Neural crest cell (in vitro differentiated cells): ENCODE measurements at places on chromosomes 12 and 14. TPM values are rescaled to one million over a fixed set of nuclear protein-coding genes. Genes with fewer than 3 reads are reported as not detected.
A peak's percentile ranks its signal among the peaks of the same experiment; 100 is the strongest.

The GPD1 gene
- total RNA-seq, result 0.16 and 0.49 TPM in 2 replicates

The ZC2HC1C gene
- 1.3 and 1.9 TPM in 2 replicates for total RNA-seq

The JPH4 gene
- total RNA-seq, result 1.3 and 1.4 TPM in 2 replicates

The PLEKHG7 gene
- not detected in 2 replicates for total RNA-seq

- no peak for DNase-seq
- peaks cover 3% of the 10 kb centered on the region for H3K36me3 ChIP-seq
- no peaks in the 10 kb centered on the region for H3K27me3 ChIP-seq
- peaks cover 42% of the 10 kb centered on the region for H3K4me1 ChIP-seq
- H3K27ac ChIP-seq, result peak overlapping the region; percentile 8
These were observed 27.6 kb downstream of the TCTN1 start for GRCh38 chr12:110641521-110641920.

GRCh38 chr14:91366749-91367148 lies 50.9 kb downstream of the CCDC88C start:
- H3K4me3 ChIP-seq, result no peak overlapping the region
- no peak overlapping the region for H3K27ac ChIP-seq
- no peaks in the 10 kb centered on the region for H3K36me3 ChIP-seq
- H3K27me3 ChIP-seq, result no peaks in the 10 kb centered on the region

- H3K4me1 ChIP-seq, result peaks cover 8% of the 10 kb centered on the region
- H3K27me3 ChIP-seq, result peaks cover 91% of the 10 kb centered on the region
- H3K36me3 ChIP-seq, result no peaks in the 10 kb centered on the region
- H3K27ac ChIP-seq, result no peak overlapping the region
- no peak for DNase-seq
- no peak overlapping the region for H3K4me3 ChIP-seq
These were observed 6.6 kb upstream of the PTHLH start for GRCh38 chr12:27979145-27979544.

DNA sequence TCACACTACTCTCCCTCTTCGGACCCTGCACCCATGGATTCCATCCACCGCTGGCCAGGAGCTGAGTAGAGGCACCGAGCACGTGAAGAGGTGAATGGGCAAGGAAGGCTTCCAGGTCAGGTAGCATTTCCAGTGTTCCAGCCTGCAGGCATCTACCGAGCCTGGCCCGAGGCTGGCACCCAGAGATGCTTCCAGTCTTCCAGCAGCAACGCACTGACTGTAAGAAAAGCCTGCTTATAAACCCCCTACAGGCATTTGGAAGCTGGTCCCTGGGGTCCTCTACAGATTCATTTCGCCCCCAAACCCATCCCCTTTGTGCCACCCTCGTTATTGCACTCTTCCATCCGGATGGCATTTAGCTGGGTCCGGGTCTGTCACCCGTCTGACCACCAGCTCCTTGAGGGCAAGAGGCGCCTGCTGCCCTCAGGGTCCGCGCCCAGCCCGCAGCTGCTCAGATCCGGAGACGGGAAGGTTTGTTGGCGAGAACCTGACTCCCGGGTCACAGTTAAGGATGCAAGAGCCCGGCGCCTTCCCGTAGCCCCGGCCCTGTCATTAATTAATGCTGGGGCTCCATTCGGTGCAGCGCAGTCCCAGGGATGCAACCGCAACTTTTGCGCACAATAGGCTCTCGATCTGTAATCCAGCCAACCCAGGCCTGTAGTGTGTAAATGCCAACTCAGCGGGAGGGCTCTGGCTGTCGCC lies 614 bp upstream of the MARK3 start:
- no peaks in the 10 kb centered on the region for H3K36me3 ChIP-seq
- H3K4me1 ChIP-seq, result peaks cover 28% of the 10 kb centered on the region
- H3K27me3 ChIP-seq, result peaks cover 22% of the 10 kb centered on the region
- DNase-seq, result no peak
- peak overlapping the region; percentile 97 for H3K4me3 ChIP-seq

GRCh38 chr12:19030603-19031002 lies 98.9 kb upstream of the PLEKHA5 start:
- H3K4me1 ChIP-seq, result peaks cover 17% of the 10 kb centered on the region
- peaks cover 16% of the 10 kb centered on the region for H3K36me3 ChIP-seq
- no peaks in the 10 kb centered on the region for H3K27me3 ChIP-seq
- H3K27ac ChIP-seq, result no peak overlapping the region

The TAS2R50 gene
- total RNA-seq, result 1.0 and 1.3 TPM in 2 replicates

The EPYC gene
- not detected in 2 replicates for total RNA-seq

The KRT72 gene
- total RNA-seq, result not detected in 2 replicates

The DAO gene
- total RNA-seq, result not detected in 2 replicates

DNA sequence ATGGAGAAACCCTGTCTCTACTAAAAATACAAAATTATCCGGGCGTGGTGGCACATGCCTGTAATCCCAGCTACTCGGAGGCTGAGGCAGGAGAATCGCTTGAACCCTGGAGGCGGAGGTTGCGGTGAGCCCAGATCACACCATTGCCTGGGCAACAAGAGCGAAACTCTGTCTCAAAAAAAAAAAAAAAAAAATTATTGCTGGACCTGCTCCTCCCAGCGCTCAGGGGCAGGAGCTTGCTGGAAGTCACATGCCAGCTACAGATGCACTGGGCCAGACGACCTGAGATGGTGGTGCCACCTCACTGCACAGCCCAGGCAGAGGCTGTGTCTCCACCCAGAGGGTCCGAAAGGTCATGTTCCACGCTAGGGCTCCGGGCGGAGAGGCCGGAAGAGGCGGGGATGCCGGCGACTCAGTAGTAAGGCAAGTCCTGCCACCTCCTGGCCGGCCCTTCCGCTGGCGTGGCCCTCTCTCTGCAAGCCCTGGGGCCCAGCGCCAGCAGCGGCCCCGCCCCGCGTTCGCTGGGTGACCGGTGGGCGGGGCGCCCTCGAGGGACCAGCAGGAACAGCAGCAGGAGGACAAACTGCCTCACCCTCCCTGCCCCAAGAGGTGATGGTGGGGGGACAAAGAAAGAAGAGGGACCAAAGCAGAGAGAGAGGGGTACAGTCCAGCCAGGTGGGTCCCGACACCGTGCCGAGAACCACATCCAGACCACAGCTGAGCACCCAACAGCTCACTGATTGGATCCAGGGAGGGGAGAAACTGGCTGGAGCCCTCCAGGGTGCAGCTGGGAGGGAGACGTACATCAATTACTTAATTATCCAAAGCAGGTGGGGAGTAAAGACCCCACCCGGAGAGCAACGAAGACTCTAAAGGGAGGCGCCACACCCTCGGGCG lies 3.6 kb upstream of the RHOF start:
- H3K36me3 ChIP-seq, result peaks cover 18% of the 10 kb centered on the region
- H3K4me1 ChIP-seq, result peaks cover 58% of the 10 kb centered on the region
- peaks cover 45% of the 10 kb centered on the region for H3K27me3 ChIP-seq

DNA sequence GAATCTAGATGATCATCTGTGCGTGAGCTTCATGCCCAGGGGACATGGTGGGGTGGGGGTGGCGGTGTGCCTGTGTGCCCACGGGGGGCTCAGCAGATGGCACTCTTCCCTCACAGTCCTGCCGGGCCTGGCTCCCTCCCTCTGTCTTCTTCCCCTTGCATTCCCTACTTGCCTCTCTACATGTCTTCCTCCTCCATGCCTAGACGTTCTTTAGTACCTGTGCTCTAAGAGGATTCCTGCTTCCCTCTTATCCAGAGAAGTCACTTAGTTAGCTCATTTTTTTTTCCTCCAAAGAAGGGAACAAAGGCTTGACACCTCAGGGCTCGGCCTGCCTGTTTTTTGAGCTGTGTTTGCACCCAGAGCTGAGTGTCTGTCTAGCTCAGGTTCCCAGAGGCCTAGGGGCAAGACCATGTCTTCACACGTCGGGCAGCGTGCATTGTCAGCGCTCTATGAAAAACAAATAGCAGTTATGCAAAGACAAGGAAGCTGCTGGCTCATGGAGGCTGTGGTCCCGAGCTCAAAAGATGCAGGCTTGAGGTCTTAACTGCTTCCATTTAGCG lies 48.8 kb downstream of the NINJ2 start:
- no peak overlapping the region for H3K4me3 ChIP-seq
- DNase-seq, result no peak
- peaks cover 14% of the 10 kb centered on the region for H3K4me1 ChIP-seq
- no peaks in the 10 kb centered on the region for H3K36me3 ChIP-seq

GRCh38 chr12:53082637-53083175 lies 3.5 kb upstream of the SPRYD3 start:
- H3K4me1 ChIP-seq, result peaks cover 24% of the 10 kb centered on the region
- no peak for DNase-seq
- peaks cover 12% of the 10 kb centered on the region for H3K27me3 ChIP-seq
- H3K4me3 ChIP-seq, result no peak overlapping the region
- H3K27ac ChIP-seq, result no peak overlapping the region

DNA sequence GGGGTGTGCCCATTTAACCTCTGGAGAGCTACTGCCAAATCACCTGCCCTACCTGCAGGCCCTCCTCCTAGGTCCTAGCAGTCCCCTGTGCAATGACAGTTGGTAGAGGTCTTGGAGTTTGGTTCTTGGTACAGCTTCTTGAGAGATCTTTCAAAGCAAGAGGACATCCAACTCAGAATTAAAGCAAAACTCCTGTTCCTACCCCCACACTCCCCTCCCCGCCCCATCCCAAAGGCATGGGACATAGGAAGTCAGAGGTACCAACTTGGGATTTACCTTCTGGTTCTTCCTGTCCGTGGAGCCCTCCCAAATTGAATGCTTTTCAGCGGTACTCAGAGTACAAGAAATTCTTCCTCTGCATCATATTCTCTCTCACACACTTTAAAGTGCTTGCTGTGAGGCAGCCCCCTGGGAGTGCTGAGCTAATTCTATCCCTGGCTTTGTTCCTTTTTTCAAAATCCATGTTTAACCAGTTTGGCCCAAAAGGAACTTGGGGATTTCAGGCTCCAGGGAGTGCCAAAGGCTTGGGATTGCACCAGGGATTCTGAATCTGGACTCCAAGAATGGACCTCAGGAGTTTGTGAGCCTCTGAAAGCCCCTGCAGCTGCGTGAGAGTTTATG lies 40.8 kb downstream of the GALNT16 start:
- H3K27me3 ChIP-seq, result no peaks in the 10 kb centered on the region
- H3K4me3 ChIP-seq, result no peak overlapping the region
- no peaks in the 10 kb centered on the region for H3K36me3 ChIP-seq
- DNase-seq, result no peak
- H3K4me1 ChIP-seq, result peaks cover 15% of the 10 kb centered on the region

- no peaks in the 10 kb centered on the region for H3K4me1 ChIP-seq
- peaks cover 12% of the 10 kb centered on the region for H3K36me3 ChIP-seq
- no peak for DNase-seq
- H3K4me3 ChIP-seq, result no peak overlapping the region
- H3K27me3 ChIP-seq, result no peaks in the 10 kb centered on the region
These were observed 51.2 kb downstream of the TESPA1 start for GRCh38 chr12:54933376-54933775.

The GNG2 gene
- 163 and 174 TPM in 2 replicates for total RNA-seq

The TROAP gene
- total RNA-seq, result 88.0 and 91.2 TPM in 2 replicates

DNA sequence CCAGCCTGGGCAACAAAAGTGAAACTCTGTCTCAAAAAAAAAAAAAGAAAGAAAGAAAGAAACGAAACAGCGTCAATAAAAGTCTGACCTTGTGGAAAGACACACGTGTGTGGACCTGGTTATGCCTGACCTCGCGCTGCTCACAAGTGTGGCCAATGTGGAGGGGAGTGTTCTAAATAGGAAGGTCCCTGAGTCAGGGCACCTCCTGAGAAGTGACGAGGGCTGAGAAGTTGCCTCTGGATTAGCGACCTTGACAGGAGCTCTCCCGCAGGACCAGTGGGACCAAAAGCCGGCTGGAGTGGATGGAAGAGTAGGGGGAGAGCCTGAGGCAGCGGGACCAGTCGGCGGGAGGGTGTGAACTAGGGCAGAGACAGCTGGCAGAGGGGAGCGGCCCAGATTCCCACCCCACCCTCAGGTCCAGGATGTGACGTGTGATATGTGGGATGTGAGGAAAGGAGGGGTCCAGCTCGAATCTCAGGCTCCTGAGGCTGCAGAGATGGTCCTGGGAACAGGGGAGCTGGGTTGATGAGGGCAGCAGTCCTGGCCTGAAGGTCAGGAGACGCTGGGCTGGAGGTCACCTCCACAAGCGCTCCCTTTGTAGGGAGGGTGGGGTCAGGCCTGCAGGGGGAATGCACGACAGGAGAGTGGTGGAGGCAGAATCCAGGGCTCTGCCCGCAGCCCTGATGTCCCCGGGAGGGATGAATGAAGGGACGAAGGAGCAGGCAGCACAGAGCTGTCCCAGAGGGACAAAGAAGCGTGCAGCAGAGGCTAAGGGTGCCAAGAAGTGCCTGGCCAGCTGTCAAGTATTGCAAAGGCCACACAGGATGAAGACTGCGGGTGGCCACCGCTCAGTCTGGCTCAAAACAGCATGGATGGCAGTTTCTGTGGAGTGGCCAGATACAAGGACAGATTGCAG lies 24.8 kb upstream of the GPR68 start:
- H3K27ac ChIP-seq, result peak overlapping the region; percentile 24
- peaks cover 19% of the 10 kb centered on the region for H3K27me3 ChIP-seq
- peaks cover 13% of the 10 kb centered on the region for H3K4me1 ChIP-seq
- no peak for DNase-seq

- DNase-seq, result peak; percentile 57
- no peak overlapping the region for H3K27ac ChIP-seq
- no peak overlapping the region for H3K4me3 ChIP-seq
- peaks cover 3% of the 10 kb centered on the region for H3K4me1 ChIP-seq
- no peaks in the 10 kb centered on the region for H3K27me3 ChIP-seq
- H3K36me3 ChIP-seq, result no peaks in the 10 kb centered on the region
These were observed 57.2 kb upstream of the RIN3 start for GRCh38 chr14:92456215-92457015.

GRCh38 chr12:20507056-20507455 lies 138.7 kb downstream of the PDE3A start:
- no peak for DNase-seq
- H3K4me1 ChIP-seq, result no peaks in the 10 kb centered on the region
- no peaks in the 10 kb centered on the region for H3K36me3 ChIP-seq
- no peaks in the 10 kb centered on the region for H3K27me3 ChIP-seq

DNA sequence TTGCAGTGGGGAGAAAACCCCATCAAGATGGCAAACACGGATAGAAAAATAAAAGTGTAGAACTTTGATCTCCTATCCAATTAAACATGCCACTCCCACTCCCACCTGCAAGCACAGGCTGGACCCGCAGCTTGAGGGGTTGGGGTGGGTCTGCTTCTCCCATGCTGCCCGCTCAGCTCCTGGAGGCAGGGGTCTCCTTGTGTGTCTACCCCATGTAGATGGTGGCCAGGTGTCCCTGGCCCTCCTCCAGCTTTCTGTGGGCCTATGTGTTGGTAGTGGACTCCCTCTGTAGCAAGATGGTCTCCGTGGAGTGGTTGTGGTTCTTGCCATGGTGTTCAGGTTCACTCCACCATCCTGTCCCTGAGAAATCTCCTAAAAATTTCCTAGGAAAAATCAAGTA lies 23.5 kb upstream of the FGF23 start:
- H3K36me3 ChIP-seq, result peaks cover 2% of the 10 kb centered on the region
- DNase-seq, result no peak
- no peaks in the 10 kb centered on the region for H3K4me1 ChIP-seq
- no peak overlapping the region for H3K4me3 ChIP-seq

The CDCA3 gene
- 67.9 and 71.7 TPM in 2 replicates for total RNA-seq
